ENCODE measurements at places on chromosomes 5 and 9.

DNA sequence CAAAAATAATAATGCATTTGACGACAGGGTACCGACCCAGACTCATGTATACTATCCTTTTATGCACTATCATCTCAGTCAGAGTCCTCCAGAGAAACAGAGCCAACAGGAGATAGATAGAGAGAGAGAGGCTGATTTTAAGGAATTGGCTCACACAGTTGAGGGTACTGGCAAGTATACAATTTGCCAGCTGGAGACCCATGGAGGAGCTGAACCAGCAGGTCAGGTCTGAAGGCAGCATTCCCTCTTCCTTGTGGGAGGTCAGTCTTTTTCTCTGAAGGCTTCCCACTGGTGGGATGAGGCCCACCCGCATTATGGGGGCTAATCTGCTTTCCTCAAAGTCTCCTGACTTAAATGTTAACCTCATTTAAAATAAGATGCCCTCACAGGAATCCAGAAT, 17.3 kb upstream of the MED10 start:
- DNase-seq = no peak

DNA sequence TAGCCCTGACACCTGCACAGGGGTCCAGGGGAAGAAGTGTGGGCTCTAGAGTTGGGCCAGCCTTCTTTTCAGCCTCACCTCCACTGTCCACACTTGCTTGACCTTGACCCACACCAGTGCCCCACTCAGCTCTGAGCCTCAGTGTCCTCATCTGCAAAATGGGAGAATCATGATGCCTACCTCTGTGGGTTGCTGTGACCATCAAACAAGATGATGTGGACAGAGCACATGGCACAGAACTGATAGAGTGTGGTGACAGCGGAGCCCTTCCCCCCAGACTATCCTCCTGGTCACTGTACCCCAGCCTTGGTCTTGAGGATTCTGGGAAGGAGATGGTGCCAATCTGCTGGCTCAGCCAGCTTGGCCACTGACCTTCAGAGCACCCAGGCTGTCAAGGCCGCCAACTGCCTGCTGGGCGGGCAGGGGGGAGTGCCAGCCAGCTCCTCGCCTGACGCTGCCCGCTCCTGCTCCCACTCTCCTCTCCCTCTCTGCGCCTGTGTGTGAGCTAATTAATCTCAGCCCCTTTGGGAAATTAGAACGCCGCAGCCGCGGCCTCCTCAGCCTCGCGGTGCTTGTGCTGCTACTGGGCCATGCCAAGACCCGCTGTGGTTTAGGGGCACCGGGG, 16.7 kb downstream of the CXXC5 start:
- DNase-seq = no peak

GRCh38 chr5:170390472-170390871, 1.3 kb upstream of the KCNMB1 start:
- DNase-seq = no peak

- DNase-seq = no peak
Measured at GRCh38 chr9:127626752-127627493, 14.8 kb downstream of the STXBP1 start.

GRCh38 chr5:104998169-104998568, 1435.6 kb upstream of the NUDT12 start:
- no peak for DNase-seq

DNA sequence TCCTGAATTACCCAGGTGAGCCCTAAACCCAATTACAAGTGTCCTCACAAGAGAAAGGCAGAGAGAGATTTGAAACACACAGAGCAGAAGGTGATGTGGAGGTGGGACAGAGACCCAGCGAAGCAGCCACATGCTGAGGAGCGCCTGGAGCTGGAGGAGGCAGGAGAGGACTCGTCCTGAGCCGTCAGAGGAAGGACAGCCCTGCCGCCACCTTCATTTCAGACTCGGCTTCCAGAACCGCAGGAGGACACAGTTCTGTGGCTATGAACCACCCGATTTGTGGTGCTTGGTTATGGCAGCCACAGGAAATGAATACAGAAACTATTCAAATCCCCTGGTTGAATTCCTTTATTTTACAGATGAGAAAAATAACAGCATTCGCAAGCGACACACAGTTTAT, 16.4 kb upstream of the FBP1 start:
- DNase-seq = no peak

DNA sequence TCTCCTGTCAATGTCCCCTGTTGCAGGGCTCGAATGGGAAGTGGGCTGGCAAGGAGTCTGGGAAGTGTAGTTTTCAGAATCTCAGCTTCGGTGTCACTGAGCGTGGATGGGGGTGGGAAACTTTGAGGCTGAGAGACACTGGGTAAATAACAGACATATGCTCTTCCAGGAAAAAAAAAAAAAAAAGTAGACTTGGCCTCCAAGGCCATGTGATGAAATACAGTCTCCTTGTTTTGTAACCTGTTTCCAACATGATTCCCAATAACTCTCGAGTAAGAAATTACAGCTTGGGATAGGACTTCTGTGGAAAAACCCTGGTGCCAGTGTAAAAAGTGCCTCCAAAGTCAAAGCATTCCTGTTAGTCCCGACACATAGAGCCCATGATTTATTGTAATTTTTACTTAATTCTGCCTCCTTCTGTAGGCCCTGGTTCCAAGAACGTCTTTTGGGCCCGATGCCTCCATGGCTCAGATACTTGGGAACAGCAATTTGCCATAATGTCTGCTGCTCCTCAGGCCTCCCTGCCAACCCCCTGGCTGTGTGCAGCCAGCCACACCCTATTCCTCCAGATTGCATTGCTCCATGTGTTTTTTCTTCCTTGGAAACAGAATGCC, 119.5 kb upstream of the TNC start:
- DNase-seq = no peak

GRCh38 chr5:137858223-137858916, 9.3 kb upstream of the MYOT start:
- no peak for DNase-seq

- DNase-seq = no peak
Measured at GRCh38 chr5:150633429-150633828, 7.0 kb upstream of the SYNPO start.

GRCh38 chr5:69512740-69513260, 20.2 kb downstream of the OCLN start:
- DNase-seq = no peak

DNA sequence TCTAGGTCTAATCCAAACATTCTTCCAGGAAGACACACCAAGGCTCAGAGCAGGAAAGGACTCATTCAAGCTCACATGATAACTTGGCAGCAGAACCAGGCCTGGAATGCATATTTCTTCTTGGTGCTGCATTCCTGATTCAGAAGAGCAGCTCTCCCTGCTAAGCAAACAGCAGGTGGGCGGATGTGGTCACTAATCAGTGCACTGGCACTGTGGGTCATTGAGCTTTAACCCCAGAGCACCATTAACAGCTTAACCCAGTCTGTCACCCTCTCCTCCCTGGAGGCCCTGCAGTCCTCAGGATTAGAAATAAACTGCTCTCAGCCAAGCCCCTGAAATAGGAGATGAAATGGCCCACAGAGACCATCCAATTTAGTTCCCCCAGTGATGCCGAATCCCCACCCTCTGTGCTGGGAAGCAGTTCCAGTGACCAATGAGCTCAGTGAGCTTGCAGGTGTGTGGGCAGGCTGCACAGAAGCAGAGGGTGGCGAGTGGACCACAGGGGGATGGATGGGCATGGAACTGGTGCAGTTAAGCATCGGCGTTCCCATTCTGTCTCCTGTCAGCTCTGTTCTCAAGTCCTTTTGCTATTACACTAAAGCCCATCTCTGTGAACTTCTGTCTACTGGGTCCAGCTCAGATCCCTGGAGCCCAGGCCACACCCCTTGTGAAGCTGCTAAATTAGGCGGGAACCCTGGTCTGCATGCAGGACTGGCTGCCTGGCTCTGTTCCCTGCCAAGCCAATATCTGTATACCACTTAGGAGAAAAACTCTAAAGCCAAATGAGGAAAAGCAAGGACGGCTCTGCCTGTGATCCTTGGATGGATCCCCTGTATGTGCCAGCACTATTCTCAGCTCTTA, 16.6 kb upstream of the MEGF9 start:
- DNase-seq = no peak

GRCh38 chr5:83724001-83724400, 3.3 kb upstream of the HAPLN1 start:
- DNase-seq = no peak

DNA sequence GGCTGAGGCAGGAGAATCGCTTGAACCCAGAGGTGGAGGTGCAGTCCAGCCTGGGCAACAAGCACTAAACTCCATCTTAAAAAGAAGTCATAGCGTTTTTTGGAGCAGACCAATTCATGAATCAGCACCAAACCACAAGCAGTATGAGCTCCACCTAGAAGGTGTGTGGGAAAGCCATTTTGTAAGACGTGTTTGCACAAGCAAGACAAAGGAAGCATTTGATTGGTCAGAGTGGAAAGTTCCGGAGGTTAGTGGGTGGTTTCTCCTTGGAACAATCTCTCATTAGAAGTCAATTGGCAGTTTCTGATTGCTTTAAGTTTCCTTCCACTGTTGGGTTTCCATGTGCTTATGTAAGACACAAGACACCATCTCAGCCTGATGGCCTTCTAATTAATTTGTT, 5.0 kb downstream of the SRD5A1 start:
- no peak for DNase-seq

- DNase-seq = peak; percentile 56
Measured at GRCh38 chr9:132169672-132170392, 8.0 kb downstream of the NTNG2 start.

DNA sequence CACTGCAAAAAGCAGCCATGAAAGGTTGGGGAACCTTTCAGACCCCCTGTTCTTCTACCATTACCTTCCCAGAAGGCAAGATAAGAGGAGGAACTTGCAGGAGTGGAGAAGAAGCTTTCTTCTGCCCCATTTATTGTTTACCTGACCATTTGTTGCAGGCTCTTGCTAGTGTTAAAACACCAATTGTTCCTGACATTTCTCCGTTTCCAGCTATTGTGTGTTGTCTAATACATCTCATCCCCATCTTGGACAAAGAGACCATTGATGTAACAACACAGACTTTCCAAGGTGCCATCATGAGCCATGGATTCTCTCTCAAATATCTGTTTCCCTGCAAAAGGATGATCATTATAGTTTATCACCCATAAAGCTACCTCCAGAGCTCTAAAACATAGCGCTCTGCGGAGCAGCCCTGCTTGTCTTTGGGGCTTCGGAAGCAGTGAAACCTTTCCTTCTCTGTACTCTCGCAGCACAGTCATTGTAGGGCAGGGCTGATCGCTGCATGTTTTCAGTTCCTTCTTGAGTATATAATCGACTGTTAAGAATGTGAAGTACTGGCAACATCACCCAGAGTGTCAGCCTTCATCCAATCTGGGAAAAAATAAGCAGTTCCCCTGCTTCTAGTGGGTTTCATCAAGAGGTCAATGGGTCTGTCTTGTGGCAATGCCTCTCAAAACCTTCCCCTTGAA, 680.0 kb downstream of the SEMA5A start:
- no peak for DNase-seq

- DNase-seq = no peak
Measured at GRCh38 chr5:15106530-15107283, 235.1 kb upstream of the ANKH start.

GRCh38 chr9:109775516-109775915, 4.5 kb upstream of the PALM2AKAP2 start:
- no peak for DNase-seq

GRCh38 chr5:153658149-153658548, 167.7 kb downstream of the GRIA1 start:
- DNase-seq = no peak

DNA sequence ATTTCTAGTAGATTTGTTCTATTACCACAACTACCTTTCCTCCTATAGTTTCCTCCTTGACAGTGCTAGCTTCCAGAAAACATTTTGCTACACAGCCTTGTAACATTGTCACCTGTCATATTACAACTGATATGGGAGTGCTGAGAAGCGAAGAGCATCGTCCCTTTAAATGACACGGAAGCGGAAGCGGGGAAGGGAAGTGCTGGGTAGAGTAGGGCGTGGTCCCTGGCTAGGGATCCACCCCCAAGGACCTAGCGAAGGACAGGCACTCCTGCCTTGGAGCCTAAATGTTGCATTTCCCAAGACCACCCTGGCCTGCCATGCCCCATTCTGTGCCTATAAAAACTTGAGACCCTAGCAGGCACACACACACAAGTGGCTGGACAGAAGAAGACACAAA, 57.4 kb upstream of the RANBP6 start:
- no peak for DNase-seq

DNA sequence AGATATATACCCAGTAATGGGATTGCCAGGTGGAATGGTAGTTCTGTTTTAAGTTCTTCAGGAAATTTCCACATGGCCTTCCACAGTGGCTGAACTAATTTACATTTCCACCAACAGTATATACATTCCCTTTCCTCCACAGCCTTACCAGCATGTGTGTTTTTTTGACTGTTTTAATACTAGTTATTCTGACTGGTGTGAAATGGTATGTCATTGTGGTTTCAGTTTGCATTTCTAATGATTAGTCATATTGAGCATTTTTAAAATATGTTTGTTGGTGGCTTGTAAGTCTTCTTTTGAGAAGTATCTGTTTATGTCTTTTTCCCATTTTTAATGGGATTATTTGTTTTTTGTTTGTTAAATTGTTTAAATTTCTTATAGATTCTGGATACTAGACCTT, 208.9 kb downstream of the CFAP90 start:
- DNase-seq = no peak

GRCh38 chr9:36074870-36075532, 38.3 kb downstream of the RECK start:
- DNase-seq = no peak

GRCh38 chr5:143782588-143783386, 29.2 kb upstream of the HMHB1 start:
- no peak for DNase-seq

DNA sequence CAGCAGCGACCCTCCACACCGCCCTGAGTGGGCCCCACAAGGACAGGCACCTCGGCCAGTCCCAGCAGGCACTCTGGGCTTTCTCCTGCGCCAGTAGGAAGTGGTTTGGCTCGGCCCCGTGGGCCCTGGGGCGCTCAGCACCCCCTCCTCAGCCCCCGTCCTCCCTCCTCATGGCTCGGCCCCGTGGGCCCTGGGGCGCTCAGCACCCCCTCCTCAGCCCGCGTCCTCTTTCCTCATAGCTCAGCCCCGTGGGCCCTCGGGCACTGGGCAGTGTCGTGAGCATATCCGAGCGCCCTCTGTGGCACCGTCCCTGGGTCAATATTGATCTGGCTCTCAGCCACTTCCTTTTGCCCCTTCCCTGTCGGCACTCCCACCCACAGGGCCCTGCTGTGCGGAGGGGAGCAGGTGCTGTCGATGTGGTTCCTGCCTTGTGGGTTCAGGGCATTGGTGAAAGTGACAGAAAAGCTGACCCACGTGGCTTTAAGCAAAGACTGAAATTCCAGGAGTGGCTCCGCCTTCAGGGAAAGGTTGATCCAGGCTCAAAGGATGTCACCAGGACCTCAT, 5.5 kb upstream of the SCGB3A1 start:
- DNase-seq = no peak

Measured in neural crest cell (in vitro differentiated cells).